ENCODE measurements at places on chromosomes 2 and 18.

DNA sequence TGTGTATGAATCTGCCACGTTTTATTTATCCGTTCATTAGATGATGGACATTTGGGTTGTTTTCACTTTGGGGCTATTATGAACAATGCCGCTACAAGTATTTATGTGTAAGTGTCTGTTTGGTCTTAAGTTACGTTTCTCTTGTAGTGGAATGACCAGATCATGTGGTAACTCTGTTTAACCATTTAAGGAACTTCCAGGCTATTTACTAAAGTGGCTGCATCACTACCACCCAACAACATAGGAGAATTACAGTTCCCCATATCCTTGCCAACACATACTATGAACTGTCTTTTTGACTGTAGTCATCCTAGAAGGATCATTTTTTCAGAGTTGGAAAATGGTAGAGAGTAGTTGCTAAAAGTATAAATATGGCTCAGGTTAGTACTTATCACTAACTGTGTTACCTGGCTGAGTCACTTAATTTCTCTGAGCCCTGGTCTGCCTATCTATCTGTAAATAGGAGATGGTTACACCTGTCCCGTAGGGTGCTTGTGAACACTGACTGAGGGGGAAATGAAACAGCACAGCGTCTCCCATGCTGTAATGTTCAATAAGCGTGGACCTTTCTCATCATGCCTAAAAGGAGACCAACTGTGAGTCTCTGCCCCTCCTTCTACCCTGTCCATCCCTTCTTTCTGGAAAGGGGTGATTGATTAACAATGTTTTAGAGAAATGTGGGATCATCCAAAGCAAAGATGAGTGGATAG is 103.1 kb downstream of the SH3RF3 start:
- DNase-seq = no peak

- DNase-seq = no peak
Measured at GRCh38 chr2:126222278-126222677, 433.7 kb upstream of the GYPC start.

DNA sequence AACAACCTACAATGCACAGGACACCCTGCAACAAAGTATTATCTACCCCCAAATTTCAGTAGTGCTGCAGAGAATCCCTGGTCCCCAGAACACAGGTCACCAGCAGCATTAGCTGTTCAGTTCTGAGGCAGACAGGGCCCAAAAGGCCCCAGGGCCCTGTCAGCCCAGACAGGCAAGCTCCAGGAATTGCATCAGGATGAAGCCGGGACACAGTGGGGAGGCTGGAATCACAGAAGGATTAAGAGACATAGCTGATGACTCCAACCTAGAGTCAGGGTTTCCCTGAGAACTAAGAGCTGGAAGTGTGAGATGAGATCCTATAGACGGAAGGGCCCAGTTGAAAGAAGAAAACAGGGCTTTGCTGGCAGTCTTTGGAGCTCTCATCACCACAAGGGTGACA is 148.1 kb downstream of the GALNT14 start:
- no peak for DNase-seq

GRCh38 chr2:201974171-201975100 is 59.2 kb upstream of the FZD7 start:
- DNase-seq = no peak

DNA sequence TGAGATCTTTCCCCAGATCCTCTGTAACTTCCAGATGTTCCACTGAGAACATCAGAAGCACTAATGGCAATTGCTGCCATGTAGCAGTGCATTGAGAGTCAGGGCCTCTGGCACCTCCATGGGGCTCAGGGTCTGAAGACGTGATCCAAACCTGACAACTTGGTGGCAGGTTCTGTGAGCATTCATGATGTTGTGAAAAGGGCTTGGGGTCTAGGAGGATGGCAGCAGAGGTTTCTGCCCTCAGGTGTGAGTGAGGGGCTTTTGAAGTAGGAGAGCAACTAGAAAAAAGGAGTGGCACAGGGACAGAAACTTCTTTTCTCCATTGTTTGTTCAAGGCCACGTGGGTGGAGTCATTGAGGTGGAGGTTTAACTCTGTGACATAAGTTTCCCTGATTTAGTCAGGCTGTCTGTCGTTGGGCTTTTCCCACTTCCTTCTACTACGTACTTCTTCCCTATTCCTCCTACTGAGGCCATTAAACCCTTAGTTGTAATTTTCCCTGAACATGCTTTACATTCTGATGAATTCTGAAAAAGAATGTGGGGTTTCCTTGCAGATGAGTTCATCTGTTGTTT is 13.1 kb downstream of the CFLAR start:
- peak; percentile 67 for DNase-seq

DNA sequence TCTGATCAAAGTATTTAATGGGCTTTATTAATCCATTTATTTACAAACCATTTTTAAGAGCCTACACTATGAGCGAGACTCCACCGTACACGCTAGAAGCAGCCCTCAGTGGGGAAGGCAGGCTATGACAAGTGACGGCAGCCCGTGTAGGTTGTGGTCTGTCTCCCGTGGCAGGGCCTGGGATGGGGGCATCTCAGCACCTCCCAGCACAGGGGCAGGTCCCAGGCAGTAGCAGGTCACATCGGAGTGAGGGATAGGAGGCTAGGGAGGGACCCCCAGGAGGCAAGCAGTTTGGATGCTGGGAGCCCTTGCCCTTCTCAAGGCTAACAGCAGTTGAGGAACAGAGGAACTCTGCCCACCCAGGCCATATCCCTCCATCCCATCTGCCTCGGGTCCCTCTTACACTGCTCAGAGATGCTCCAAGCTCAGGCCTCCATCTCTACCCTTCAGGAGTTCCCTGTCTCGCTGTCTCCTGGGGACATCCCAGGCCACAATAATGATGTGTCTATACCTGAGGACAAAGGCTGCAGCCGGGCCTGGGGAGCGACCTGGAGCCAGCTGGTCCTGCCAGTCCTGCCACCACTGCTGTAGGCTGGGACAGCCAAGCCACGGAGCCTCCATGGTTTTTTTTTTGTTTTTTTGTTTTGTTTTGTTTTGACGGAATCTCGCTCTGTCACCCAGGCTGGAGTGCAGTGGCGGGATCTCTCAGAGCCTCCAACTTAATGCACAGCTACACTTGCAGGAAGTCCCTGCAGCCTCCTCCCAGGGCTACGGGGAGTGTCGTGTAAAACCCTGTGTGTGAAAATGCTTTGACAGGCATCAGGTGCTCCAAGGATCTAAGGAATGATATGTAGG is 92.0 kb downstream of the NDUFA10 start:
- peak; percentile 11 for DNase-seq
